Type B pancreatic cell (in vitro differentiated cells): ENCODE measurements at places on chromosomes 12 and 14. TPM values are rescaled to one million over a fixed set of nuclear protein-coding genes. Genes with fewer than 3 reads are reported as not detected.

- H3K4me3 ChIP-seq: peak within 1 kb of the TSS; percentile 95
- peaks cover 41% of the 10 kb centered on the region for H3K4me1 ChIP-seq
- peaks cover 12% of the 10 kb centered on the region for H3K27me3 ChIP-seq
- H3K27ac ChIP-seq: peak within 1 kb of the TSS; percentile 96
- peaks cover 17% of the 10 kb centered on the region for H3K36me3 ChIP-seq
These were observed at the start of gene FERMT2 for GRCh38 chr14:52950898-52951680. TSS of gene FERMT2 (minus strand) at chr14:52951050. CDS start at chr14:52950568, 482 bp downstream.

GRCh38 chr12:2032506-2032905, 20.3 kb upstream of the CACNA1C start:
- H3K36me3 ChIP-seq: peaks cover 5% of the 10 kb centered on the region
- H3K4me3 ChIP-seq: no peak overlapping the region
- H3K27ac ChIP-seq: no peak overlapping the region
- peaks cover 67% of the 10 kb centered on the region for H3K27me3 ChIP-seq

GRCh38 chr14:105145381-105146180, 23.0 kb downstream of the JAG2 start:
- no peak overlapping the region for H3K4me3 ChIP-seq
- no peak overlapping the region for H3K27ac ChIP-seq
- H3K27me3 ChIP-seq: no peaks in the 10 kb centered on the region
- no peak for DNase-seq
- H3K36me3 ChIP-seq: no peaks in the 10 kb centered on the region
- no peaks in the 10 kb centered on the region for H3K4me1 ChIP-seq

GRCh38 chr14:96156804-96157760, 47.6 kb upstream of the BDKRB2 start:
- H3K36me3 ChIP-seq: no peaks in the 10 kb centered on the region
- no peaks in the 10 kb centered on the region for H3K27me3 ChIP-seq
- H3K27ac ChIP-seq: no peak overlapping the region
- H3K4me3 ChIP-seq: no peak overlapping the region
- DNase-seq: peak; percentile 20

- H3K4me1 ChIP-seq: peaks cover 30% of the 10 kb centered on the region
- peaks cover 6% of the 10 kb centered on the region for H3K36me3 ChIP-seq
These were observed 107.7 kb downstream of the SLC38A1 start for GRCh38 chr12:46160981-46161690.

DNA sequence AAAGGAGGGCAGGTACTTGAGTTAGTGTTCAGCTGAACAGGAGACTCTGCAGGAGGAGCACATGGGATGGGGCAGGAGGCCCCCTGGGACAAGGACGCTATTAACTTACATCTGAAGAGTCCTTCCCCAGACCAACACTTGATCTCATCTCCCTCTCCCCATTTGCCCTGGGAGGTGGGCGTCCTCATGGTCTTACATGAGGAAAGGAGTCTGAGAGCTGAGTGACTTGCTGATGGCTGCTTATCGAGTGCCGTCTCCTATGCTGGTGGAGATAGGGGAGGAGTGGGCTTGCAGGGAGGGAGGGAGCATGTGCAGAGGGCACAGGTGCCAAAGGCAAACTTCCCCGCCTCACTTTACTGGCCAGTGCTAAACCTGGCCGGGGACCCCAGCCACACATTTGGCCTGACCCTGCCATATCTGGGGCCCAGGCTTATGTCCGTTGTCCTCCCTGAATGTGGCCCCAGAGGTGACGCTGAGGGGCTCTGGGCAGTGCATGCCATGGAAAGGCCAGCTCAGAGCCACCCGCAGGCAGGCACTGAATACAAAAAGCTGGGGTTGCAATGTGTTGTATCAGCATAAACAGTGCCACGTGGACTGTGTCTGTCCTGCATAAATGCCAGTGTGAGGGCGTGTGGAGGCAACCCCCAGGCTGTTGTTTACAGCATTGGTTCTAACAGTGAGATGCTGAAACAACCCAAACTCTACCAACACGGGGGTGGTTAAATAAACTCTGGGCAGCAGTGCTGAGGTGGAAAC, 29.4 kb downstream of the FAIM2 start:
- H3K36me3 ChIP-seq: peaks cover 4% of the 10 kb centered on the region
- peaks cover under 1% of the 10 kb centered on the region for H3K4me1 ChIP-seq
- H3K27me3 ChIP-seq: no peaks in the 10 kb centered on the region
- no peak overlapping the region for H3K27ac ChIP-seq
- no peak overlapping the region for H3K4me3 ChIP-seq

GRCh38 chr12:19095756-19096480, 33.6 kb upstream of the PLEKHA5 start:
- no peaks in the 10 kb centered on the region for H3K27me3 ChIP-seq
- peak overlapping the region; percentile 35 for H3K27ac ChIP-seq
- H3K4me1 ChIP-seq: no peaks in the 10 kb centered on the region
- no peak for DNase-seq

Gene CLEC2A
- total RNA-seq: not detected in 2 replicates

Gene P2RX7
- 1.9 TPM in 1 of 2 replicates, not detected in the other for total RNA-seq

Gene PROX2
- total RNA-seq: not detected in 2 replicates

Gene NKX2-1
- 7.4 and 9.3 TPM in 2 replicates for total RNA-seq

Gene DACT1
- total RNA-seq: 5.2 and 29.7 TPM in 2 replicates
